NCI-H2081 treated with DMSO at 0.1 percent for 48 hours (cell line): ENCODE measurements at places on chromosomes 12 and 14.

DNA sequence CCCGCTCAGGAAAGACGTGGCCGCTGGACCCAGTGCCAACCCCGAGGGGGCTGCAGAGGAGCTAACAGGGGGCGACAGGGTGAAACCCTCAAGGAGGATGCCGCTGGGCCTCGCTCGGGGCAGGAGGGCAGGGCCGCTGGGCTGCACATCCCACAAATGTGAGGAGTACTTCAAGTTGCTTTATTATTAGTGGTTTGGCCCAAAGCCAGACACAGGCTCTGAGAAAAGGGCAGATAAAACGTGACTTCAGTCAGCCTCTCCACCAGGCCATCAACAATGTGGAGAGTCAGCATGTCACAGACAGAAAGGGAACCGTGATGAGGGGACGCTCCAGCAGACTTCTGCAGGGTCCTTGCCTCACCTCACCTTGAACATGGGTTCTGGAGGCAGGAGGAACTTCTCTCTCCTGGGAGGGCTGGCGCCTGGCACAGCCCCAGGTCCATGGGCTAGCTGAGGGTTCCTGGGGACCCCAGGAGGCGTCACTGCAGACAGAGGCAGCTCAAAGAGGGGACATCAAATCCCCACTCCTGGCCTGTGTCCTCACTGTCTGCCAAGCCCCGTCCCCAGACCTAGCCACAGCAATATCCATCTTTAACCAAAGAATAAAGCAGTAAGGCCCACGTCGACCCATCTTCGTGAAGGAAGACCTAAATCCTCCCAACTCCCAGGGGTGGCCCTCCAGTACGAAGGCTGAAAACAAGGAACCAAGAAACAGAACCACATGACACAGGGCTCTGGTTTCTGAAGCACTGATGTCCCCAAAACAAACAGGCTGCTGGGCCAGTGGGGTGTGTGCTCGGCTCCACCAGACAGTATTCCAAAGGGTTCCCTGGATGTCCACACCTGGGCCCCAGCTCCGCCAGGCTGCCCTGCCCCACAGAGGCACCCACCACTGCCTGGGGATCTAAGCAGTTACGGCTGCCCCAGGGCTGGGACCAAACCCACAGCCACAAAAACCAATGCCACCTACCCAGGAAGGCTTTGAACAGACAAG lies 35.1 kb downstream of the CCDC85C start:
- DNase-seq = no peak

DNA sequence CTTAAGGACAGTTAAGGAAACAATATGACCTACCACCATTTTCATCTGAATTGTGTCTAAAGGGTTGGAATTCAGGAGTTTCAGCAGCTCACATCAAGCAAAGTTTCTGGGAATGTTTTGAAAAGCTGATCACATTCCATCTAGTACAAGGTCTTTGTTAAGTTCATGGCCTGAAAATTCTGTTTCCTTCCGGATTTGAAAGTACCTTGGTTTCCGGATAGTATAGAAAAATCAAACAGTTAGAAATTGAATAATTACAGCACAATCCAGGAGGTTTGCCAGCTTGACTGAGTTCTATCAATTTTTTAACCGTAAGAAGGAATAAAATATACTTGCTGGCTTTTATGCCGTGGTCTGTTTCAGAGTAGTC lies 136.5 kb downstream of the HMGA2 start:
- DNase-seq = no peak

DNA sequence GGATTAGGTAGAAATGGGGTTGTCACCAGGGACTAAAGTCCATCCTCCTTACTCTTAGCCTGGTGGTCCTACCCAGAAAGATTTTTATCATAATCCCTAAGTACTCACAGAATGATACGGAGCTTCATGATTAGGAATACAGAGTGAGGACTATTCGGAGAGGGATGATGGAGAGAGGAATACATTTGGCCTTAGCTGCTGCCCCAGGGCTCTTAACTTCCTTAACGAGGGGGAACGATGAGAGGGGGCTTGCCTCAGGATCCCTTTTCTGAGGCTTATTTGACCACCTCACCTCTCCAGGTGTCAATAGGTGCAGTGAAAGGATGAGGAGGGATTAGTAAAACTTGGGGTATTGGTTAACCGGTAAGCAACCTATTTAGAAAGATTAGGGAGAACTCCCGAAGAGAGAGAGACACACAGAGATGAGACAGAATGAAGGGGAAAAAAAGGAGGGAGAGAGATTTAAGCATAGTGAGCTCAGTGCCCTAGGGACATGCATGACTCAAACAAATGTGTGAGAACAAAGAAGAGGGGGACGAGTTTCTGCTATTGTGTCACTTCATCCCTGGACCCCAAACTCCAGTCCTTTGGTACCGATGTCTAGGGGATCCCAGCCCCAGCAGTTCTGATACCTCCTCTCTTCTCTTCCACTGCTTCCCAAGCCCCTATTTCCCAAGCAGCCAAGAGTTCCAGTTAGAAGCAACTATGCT lies 1.1 kb downstream of the NFE2 start:
- DNase-seq = no peak

- DNase-seq = no peak
Observed at GRCh38 chr12:62907561-62907960, 27.4 kb downstream of the PPM1H start.

- no peak for DNase-seq
Observed at GRCh38 chr12:51326698-51327439, 2.9 kb upstream of the BIN2 start.

- DNase-seq = no peak
Observed at GRCh38 chr12:110109037-110109836, 14.9 kb upstream of the IFT81 start.

DNA sequence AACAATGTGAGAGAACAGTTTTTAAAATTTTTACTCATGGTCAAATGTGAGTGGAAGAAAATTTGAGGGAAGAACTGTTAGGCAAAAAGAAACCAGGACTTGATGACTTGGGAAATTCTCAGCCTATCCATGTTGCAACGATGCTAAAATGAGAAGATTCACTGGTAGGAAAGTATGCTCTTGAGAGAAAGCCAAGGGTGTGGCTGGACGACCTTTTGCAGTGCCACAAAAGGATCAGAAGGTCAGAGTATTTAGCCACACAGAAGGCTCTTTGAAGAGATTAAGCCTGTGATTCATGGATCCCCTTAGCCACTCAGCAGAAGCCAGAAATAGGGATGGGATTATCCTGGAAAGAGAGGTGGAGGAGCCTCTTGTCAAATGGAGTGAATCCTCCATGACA lies 336.8 kb downstream of the LRIG3 start:
- no peak for DNase-seq

DNA sequence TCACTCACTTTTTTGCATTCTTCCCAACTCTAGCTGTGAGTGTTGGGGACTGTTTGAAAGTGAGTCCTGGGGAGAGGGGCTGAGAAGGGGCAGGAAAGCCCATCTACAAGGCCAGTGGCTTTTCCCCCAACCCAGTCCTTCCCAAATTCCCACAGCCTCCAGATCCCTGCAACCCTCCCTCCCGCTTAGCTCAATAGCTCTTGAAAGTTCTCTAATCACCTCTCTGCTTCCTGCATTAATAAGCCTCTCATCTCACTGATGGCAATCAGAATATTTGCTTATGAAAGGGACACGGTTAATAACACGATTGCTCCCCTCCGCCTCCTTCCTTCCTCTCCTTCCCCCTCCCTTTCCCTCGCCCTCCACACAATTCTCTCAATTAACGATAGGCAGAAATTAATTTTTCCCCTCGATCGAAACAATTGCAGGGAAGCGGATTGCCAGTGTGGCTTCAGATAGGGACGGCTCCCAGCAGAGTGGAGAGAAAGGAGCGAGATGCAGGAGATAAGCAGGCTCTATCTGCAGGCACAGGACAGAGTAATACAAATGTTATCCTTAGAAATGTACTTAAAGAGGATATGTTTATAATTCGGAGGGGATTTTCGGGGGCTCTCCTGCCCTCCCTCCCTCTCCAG lies 15.1 kb upstream of the GPATCH2L start:
- DNase-seq = no peak

GRCh38 chr14:89858089-89858488 lies 96.4 kb downstream of the EFCAB11 start:
- DNase-seq = no peak

DNA sequence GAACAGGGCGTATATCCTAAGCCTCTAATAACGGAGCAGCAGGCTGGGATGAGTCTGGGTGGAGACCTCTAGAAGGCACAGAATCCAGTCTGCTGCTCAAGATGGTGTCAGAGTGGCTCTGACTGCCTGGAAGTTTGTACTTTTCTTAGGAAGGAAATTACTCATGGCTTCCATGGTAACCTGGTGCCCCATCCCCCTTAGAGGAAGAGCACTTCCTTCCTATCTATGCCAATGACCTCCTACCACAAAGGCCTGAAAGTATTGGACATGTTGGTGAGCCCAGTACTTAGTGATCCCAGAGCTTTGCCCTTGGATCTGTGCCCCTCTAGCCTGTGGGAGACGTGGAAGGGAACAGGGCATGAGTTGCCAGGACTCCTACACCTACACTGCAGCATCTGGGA lies 1.5 kb downstream of the BATF start:
- no peak for DNase-seq

GRCh38 chr12:11836282-11837151 lies 187.0 kb downstream of the ETV6 start:
- no peak for DNase-seq

DNA sequence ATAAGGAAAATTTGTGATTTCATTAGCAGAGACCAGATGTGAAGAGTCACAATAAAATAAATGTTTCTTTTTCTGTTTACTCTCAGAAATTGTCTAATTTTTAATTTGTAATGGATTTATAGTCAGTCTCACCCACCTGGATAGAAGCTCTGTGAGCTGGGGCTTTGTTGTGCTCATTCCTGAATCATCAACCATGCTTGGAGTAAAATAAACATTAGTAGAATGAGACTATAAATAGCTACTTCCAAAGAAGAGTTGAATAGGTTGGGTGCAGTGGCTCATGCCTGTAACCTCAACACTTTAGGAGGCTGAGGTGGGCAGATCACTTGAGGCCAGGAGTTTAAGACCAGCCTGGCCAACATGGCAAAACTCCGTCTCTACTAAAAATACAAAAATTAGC lies 185.3 kb upstream of the FBXO33 start:
- no peak for DNase-seq

- no peak for DNase-seq
Observed at GRCh38 chr12:30996255-30996654, 69.7 kb downstream of the TSPAN11 start.

DNA sequence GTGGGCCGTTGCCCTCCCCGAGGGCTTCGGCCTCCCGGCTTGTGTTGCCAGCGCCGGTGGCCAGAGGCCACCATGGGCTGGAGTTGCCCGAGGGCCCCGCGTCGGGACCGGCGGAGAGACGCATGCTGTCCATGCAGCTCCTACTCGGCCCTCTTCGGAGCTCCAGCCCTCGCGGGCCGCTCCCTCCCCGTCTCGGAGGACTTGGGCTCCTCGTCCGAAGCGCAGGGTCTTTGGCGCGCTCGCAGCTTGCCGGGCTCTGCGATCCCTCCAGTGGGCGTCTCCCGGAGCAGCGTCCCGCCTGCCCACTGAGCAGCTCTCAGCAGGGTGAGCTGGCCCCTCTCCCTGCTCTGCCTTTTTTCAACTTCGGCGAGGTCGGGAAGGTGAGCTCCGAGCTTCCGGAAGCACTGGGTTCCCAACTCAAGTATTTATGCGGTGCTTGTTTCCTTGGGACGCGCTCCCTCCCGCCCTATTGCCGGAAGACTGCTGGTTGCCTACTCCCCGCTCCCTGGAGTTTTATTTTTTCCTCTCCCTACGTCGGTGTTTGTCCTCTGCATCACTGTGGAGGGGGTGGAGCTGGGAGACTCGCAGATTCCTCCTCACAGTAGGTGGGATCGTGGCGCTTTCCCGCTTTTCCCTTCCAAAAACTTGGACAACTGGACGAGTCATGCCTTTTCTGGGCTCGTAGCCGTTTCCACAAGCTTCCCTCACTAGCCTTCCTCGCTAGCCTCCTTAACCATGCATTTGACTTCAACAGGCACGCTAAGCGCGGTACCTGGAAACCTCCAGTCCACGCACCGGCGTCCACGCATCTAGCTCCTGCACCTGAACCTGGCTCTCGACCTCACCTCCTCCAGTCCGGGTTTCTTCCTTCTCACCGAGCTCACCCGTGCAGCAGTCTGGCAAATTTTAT lies at the start of gene AVPR1A:
AVPR1A (minus strand) TSS at position 489 of the 910 bp plus-strand sequence; CDS start at position 124, 365 bp downstream.
- no peak for DNase-seq

GRCh38 chr12:27960821-27961220 lies 11.7 kb downstream of the PTHLH start:
- no peak for DNase-seq

DNA sequence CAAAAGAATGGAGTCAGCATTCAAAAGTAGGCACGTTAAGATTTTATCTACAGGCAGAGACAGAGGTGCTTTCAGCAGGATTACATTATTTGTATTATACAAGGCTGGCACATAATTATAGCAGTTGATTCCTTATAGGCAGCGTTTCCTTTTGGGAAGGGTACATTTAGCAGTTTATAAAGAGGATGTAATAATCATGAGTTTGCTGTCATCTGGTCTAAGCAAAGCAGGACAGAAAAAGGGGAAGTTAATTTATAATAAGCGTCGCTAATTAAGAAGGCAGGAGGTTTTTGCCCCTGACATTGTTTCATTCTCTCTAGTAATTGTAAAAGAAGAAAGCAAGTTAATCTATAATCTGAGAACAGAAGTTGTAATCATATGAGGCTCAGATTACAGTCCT lies 259.9 kb upstream of the MDGA2 start:
- no peak for DNase-seq

DNA sequence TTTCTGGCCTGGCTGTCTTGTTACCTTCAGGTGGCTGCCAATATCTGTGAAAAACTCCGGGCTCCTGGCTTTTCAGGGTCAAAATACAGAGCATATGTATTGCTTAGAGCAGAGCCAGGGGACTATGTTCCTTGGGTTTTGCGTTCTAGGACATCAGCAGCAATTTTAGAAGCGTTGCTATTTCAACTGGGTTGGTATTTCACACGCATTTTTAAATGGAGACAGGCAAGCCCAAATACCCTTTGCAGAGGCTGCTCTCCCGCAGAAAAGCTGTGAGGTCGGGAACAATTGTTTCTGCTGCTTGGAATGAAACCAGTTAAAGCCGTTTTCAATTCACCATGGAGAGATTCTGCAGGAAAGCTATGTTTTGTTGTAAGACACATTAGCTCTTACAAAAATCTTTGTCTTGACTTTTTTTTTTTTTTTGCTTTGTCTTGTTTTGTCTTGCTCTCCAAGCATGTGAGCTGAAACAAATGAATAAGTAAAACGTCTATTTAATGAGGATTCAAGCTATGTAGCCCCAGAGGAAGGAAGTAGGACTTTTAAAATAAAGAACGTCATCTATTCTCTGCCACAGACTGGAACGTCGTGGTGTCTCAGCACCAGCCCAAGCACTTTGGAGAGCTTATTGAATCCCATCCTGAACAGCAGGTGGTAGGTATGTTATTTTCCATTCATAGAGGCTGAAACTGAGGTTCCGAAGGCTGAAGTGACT lies 181.0 kb upstream of the TBX3 start:
- DNase-seq = no peak
